GM13976 (cell line): ENCODE measurements at places on chromosomes 12 and 14.

DNA sequence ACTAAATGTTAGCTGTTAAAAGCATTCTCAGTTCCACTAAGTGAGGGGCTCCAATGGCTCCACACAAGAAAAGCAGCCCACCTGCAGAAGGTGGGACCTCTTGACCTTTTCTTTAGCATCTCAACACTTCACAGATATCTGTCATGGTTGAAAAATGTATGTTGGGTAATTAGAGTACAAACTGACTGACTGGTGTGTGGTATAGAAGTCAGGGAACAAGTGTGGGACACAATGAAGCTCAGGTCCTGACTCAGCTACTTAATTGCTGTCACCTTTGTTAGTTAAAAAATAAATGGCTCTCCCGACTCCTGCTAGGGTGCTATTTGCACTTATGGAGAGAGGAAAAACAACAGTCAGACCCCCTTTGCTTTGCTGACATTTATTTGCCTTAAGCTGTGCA, 299.0 kb downstream of the TTC6 start:
- no peak for DNase-seq

- DNase-seq = peak; percentile 52
Observed at GRCh38 chr14:89165189-89166181, 251.5 kb downstream of the FOXN3 start.

DNA sequence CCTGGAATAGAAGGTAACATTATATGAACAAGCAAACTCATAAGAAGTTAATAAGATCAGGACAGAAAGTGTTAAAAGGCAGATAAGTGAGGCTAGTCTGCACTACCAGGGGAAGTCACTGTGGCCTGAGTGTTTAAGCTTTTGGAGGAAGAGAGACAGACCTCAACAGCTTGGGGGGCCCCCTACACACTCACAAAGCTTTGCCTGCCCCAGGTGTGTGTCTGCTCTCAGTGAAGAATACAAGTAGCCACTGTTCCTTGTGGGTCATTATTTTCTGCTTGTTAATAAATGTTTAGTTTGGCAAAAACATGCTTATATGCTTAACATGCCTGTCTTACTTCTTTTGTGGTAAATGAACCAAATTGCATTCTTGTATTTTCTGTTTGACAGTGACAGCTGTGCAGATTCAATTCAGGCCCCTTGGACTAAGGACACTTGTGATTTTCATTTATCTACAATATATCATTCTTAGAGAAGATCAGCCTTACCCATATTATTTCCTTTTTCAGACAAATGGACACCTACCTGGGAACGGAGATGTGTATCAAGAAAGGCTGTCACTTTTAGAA, 50.7 kb upstream of the C12orf71 start:
- DNase-seq = peak; percentile 15

- DNase-seq = no peak
Observed at GRCh38 chr14:99809360-99809759, 16.1 kb downstream of the EML1 start.

DNA sequence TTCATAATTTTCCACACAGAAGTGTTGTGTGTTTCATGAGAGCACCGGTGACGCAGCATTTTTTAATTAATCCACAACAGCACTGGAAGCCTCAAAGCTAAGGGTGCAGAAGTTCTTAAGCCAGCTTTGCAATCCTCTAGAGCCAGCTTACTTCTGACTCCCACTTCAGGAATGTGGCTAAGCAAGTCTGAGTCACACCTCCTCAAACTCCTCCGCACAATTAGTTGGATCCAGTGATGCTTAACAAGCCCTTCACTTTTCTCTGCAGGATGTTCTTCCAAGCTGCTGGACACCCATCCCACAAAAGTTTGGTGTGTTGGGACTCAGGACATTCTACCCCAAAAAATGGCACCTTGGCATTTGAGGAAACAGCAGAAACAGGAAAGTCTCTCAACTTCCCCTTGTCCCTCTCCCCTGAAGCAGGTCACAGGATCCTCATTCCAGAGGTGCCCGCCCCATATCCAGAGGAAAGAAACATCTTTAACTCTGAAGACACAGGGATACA, 210.0 kb downstream of the PPM1H start:
- no peak for DNase-seq
